ENCODE measurements at places on chromosomes 6 and 20.

DNA sequence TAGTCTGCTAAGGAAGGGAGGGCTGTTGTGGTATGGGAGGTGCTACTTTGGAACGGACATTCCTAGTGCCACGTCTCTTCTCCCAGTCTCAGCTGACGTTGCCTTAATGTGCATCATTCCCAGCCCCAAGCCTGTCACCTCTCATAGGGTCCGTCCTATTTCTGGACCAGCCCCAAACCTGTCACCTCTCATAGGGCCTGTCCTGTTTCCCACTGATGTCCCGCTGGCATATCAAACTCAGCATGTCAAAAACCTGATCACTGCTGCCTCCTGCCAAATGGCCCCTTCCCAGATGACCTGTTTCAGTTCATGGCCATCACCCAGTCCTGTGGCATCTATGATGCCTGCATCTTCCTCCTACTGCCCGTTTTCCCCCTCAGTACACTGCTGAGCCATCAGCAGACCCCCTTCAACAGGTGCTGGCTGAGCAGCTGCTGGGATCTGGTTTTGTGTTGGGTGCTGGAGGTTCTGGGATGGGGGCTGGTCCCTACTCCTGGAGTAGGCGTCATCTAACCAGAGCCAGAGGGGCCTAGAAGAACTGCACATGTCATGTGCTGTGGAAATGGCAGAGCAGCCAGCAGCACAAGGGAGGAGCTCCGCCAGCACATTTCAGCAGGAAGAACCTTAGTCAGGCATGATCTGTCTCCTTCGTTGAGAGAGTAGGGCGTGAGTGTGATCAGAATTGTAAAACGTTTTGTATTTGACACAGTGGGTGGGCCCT, 3.3 kb downstream of the ENTPD6 start:
- no peak for DNase-seq

- no peak for DNase-seq
Observed at GRCh38 chr6:5723841-5724691, 282.7 kb downstream of the NRN1 start.

GRCh38 chr6:43286980-43287716, 10.9 kb upstream of the SLC22A7 start:
- no peak for DNase-seq

DNA sequence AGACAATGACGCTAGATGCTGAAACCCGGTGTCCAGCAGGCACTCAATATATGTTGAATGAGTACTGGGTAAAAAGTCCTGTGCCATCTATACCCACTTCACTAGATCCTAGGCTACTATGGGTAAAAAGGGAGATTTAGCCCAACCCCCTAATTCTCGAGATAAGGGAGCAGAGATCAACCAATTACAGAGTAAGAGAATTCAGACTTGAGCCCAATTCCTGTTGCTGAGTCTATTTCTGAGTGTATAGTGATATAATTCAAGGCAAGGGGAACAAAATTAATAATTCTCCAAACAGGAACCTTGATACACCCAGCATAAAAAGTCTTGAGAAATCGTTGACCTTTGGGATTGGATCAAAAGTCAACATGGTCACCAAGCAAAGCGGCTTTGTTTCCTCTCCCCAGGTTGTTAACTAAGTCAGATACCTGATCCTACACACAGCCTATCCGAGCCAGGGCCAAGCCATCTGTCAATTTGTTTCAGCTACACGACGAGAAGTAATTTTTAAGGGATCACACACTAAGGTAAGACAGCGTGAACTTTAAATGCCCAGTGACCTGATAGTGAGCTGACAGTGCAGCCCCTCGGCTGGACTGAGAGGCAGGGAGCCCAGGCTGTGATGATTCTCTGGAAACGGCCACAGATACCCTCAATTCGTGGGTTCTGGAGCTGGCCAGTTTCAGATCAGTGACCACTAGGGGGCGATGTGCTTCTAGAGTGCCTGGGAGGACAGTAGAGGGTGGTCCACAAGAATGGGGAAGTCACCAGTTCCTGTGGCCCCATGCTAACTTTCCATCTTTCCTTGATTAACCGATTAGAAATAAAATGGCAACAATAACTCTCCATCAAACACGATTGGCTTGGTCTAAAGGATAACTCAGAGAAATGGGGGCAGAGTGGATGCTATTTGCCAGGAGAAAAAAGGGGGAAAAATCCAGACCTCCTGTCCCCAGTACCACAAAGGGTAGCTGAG, 46.2 kb downstream of the SLC22A23 start:
- DNase-seq: peak; percentile 57

- no peak for DNase-seq
Observed at GRCh38 chr6:47446669-47447330, 30.8 kb upstream of the CD2AP start.

- no peak for DNase-seq
Observed at GRCh38 chr6:44007818-44008621, 119.2 kb downstream of the MRPL14 start.

DNA sequence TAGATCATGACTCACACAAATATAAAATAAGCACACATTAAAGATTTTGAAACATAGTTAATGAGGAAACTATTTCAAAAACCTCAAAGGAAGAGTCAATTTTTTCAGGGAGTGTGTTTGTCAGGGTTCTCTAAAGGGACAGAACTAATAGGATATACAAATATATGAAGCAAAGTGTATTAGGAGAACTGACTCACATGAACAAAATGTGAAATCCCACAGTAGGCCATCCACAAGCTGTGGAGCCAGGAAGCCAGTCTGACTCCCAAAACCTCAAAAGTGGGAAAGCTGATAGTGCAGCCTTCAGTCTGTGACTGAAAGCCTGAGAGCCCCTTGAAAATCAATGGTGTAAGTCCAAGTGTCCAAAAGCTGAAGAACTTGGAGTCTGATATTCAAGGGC, 898.0 kb upstream of the EYS start:
- no peak for DNase-seq

GRCh38 chr6:151051164-151051563, 185.7 kb downstream of the MTHFD1L start:
- no peak for DNase-seq

GRCh38 chr6:46484081-46484820, 7.0 kb downstream of the RCAN2 start:
- no peak for DNase-seq

DNA sequence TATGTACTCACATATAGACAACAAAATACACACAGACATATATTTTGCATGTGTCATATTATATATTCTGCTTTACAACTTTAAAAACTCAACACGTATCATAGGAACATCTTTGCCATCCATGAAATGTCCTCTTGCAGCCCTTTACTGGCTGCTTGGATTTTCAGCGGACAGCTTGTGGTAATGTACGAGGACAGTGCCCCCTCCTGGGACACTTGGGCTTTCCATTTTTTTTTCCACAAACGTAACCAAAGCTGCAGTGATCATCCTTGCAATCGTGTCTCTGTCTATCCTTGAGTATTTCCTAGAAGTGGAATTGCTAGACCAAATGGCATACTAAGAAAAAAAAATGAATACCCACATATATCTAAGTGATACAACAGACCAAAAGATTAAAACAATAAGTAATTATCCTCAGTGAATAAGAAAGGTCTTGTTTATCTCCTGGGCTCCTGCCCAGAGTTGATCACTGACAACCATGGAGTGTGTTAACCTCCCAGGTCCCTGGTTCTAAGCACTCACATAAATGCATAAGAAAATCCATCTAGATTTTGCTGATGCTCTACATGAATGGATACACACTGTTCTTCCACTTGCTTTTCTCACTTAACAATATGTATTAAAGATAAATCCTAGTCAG, 18.1 kb downstream of the BPI start:
- DNase-seq: no peak

GRCh38 chr6:78430521-78430920, 436.8 kb upstream of the IRAK1BP1 start:
- no peak for DNase-seq

DNA sequence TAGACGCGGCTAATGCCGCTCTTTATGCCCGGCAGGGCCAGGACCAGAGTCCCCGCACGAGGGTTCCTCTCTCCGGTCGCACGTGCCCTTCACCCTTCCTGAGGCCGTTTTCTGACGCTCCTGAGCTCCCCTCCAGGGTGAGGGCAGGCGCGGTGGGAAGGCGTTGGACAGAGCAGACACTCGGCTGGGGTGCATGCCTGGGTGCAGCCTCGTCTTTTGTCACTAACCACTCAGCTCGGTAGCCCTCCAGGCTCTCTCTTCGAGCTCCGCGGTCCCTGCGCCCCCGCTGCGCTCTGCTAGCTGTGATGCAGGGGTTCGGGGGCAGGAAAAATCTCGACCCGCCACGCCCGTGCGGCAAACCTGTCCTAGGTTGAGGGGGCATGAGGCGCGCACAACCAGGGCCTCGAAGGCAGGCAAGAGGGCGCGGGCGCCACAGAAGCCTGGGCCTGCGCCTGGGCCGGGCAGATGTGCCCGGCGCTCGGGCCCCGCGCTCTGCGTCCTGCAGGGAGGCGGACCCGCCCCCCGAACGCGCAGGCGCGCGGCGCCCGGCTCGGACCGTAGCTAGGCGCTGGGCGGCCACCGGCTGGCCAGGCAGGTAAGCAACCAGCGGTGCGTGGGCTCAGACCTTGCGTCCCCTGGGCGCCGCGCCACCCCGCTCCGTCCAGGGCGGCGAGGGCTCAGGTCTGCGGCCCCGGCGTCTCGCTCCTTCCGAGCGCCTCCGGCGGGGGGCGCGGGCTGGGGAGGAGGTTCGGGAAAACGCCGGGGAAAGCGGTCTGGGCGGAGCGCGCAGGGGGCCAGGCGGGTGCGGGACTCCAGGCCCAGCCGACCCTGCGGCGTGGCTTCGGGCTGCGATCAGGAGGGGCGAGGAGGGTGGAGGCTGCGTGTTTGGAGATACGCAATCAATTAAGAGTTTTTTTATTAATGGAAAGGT, at the start of gene L3MBTL1:
Gene L3MBTL1 (plus strand): TSS at position 548 of the 931 bp plus-strand sequence. CDS start 5,807 bp downstream, outside the sequence.
- no peak for DNase-seq

- DNase-seq: no peak
Observed at GRCh38 chr20:63942250-63942951, 13.8 kb downstream of the UCKL1 start.

- no peak for DNase-seq
Observed at GRCh38 chr6:130223508-130223907, 757 bp upstream of the SAMD3 start.

- DNase-seq: no peak
Observed at GRCh38 chr6:166815629-166816028, 140.7 kb downstream of the RNASET2 start.

GRCh38 chr6:24898676-24899075, 37.1 kb downstream of the RIPOR2 start:
- no peak for DNase-seq

DNA sequence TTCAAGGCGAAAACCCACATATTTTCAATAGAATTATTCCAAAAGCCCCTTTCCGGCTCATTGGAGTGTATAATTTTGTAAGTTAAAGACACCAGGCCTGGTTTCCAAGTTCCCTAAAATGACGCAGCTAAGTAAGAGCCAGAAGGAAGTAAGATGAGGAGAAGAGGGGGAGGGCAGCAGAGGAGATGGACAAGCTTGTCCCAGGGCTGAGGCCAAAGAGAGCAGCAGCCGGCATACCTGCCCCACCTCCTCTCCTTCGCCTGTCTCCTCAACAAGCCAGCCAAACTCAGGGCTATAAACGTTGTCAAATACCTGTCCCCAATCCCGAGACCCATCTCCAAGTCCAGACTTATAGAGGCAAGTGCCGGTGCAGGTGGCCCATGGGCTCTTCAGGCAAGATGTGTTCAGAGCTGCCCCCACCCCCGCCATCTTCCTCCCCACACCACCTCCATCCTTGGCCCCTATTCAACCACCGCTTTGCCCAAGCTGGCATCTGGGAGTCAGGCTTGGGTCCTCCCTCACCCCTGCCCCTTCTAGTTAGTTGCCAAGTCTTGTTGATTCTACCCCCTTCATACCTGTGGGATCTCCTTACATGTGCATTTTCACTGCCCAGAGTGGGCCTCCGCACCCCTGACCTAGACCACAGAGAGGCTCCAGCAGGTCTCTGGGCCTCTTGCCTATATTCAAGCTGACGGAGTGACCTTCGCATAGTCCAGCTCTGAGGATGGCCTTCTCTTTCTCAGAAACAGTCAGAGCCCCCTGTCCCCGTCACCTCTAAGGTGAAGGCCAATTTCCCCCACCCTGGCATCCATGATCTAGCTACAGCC, 75.7 kb upstream of the SIRPA start:
- no peak for DNase-seq

DNA sequence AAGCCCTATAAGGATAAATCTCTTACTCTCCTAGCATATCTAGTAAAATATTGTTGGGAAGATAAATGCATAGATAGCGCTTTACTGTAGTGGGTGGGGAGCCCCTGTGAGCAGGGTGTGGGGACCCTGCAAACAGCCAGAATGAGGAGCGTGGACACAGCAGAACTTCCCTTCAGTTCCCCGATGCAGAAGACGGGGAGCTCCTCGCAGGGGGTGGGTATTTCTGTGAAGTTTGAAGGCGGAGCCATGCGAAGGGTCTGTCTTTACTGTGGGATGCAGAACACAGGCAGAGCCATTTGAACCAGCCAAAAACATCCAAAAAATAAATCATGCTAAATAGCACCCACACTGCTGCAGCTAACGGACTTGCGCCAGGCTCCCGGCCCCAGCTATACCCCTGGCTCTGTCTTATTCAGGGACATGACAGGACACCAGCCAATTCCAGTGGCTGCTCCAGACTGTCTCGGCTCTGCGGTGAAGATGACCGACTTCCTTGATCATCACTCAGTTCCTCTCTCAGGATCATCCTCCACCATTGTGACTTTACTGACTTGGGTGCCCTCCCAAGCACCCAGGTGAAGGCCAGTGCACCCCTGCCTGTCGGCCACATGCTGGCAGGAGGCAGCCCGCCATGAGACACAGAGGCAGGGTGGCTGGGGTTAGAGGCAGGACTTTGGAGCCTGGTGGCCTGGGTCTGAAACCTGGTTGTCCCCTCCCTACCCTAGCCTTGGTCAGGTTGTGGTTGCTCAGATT, 134.5 kb downstream of the SMOC2 start:
- DNase-seq: no peak

GRCh38 chr6:30779850-30780641, 35.7 kb upstream of the IER3 start:
- no peak for DNase-seq

- DNase-seq: no peak
Observed at GRCh38 chr6:35042031-35042815, 98.9 kb downstream of the TCP11 start.

DNA sequence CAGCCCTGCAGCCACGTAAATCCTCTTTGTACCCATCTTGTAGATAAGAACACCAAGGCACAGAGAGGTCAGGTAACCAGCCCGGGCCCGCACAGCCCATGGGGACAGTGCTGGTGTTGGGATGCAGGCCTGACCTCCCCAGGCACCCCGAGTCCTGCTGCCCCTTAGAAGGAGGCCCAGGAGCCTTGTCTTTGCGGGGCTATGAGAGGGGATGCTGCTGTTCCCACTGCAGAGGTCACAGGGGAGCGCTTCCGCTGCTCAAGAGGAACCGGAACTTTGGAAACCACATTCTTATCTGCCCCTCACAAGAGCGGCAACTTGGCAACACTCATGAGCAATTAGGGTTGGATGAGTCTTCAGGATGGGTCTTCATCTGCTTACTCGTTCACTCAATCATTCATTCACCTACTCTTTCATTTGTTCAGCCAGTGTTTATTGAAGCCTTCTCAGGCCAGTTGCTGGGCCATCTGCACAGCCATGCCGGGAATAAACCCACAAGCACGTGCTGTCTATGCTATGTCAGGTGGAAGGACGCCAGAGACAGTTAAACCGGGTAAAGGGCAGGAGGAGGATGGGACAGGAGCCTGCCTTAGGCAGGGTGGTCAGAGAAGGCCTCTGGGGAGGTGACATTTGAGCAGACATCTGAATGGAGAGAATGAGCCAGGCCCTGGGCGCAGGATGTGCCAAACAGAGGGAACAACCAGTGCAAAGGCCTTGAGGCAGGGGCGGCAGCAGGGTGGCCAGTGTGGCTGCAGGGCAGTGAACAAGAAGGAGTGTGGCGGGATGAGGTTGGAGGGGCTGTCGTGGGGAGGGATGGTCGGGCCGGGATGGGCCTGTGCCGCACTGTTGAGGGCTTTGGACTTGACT, 60.8 kb downstream of the RBM38 start:
- DNase-seq: no peak

All from iPS DF 19.7 (cell line).